ENCODE measurements at places on chromosomes 7 and 10.

DNA sequence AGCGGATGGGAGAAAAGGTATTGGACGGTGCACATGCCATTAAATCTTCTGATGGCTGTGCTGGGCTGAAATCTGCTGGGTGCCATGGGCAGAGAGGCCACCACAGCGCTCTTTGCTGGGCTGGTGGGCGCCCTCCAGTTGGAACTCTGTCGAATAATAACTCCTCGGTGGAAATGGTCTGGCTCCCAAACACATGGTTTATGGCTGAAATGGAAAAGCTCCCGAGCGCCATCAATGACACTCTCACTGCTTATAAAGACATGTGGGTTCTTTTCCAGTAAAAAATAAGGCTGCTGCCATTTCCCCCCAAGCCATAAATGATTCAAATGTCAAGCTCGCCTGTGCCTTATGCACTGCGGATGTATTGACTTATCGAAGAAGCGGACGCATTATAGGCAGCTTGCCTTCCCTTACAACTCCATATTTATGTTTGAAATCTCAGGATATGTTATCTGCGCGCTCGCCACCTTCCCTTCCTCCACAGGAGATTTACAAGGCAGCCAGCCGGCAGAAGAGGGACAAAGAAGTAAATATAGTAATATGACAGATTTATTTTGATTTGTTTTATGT, 239.0 kb upstream of the MKI67 start:
- DNase-seq, result no peak

DNA sequence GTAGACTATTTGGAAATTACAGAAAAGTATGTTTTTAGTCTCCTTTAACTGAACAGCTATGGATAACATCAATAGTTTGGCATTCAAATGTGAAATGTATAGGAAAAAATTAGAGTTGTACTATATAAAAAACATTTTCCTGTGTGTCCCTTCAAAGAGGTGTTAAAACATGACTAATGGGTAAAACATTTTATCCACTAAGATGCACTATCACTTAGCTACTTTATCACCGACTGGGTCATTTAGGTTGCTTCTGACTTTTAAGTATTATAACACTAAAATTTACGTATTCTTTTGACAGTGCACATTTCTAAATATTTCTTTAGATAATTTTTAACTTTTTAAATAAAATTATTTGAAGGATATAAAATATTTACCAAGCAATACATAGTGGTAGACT, 77.6 kb downstream of the UBE2H start:
- no peak for DNase-seq

GRCh38 chr7:99395616-99396327, 12.6 kb downstream of the PDAP1 start:
- no peak for DNase-seq

DNA sequence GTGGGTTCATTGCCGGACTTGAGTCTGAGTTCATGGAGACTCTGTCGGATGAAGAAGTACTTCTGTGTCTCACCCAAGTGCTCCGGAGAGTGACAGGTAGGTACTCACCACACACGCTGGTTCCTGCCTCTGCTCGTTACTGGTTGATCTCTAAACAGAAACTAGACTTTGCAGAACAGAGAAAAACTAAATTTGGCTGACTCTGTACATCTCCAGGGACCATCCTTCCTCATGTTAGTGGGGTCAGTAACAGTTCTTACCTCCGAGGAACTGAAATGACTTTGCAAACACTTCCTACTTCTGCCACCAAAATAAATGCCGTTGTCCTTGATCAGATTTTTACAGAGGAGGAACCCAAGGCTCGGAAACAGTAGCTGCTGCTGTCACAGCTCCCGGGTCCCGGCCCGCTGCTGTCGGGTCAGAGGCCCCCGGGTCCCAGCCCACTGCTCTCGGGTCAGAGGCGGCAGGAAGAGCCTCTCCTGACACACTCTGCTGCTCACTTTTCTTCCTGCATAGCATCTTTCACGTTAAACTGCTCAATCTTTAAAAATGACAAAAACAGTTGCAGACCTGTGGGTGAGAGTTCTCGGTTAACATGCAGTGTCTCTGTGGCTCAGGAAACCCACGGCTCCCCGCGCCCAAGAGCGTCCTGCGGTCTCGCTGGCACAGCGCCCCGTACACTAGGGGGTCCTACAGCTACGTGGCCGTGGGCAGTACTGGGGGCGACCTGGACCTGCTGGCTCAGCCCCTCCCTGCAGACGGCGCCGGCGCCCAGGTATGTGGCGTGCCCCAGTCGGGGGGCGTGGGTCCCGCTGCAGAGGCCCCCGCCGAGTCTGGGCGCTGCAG, 4.8 kb upstream of the MTG1 start:
- DNase-seq, result no peak

GRCh38 chr10:3054183-3054850, 13.0 kb upstream of the PFKP start:
- DNase-seq, result no peak

DNA sequence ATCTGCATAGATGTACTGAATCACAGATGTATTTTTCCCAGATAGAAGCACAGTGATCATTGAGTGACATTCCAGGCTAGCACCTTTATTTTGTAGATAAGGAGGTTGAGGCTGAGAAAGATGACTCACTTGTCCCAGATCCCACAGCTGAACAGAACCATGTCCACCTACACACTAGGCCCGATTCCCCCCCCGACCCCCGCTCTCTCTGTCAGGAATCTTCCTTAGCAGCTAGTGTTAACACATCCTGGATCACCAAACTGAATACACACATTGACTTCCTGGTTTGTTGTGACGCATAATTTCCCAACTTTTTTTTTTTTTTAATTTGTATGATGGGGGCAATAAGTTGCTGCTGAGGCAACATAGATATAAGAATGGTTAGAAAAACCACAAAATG, 5.2 kb downstream of the SFMBT2 start:
- no peak for DNase-seq

GRCh38 chr7:101170617-101171441, 5.5 kb upstream of the VGF start:
- no peak for DNase-seq

DNA sequence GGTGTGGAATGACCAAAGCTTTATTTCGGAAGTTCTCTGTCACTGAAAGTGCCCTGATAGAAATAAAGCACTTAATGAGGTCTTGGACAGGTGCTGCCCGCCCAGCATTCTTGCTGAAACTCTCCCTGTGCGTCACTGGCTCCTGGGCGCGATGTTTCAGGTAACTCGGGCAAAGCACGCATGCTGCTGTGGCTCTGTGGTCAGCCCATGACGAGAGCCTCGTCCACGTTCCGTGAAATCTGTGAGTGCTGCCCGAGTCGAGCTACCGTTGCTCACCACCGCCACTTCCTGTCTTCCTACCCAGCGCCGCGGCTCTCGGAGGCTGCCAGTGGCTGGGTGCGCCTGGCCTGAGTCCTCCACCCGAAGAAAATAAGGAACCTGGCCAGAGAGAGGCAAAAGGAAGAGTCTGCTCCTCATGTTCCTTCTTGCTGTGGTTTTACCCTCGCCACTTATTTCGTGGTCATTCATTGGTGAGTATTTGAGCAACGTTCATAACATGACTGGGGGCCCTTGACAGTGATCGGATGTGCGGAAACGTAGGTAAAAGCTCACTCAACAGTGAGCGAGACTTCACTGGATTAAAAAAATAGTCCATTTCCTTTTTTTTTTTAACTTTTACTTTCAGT, 95.5 kb downstream of the MAP3K8 start:
- no peak for DNase-seq

GRCh38 chr10:7855205-7855604, 36.9 kb downstream of the TAF3 start:
- no peak for DNase-seq

- DNase-seq, result no peak
These were observed 18.8 kb downstream of the MYO3A start for GRCh38 chr10:25952857-25953256.

GRCh38 chr7:139744768-139745677, 32.8 kb downstream of the HIPK2 start:
- no peak for DNase-seq

- DNase-seq, result no peak
These were observed 396.5 kb upstream of the SEMA3D start for GRCh38 chr7:85583131-85583953.

DNA sequence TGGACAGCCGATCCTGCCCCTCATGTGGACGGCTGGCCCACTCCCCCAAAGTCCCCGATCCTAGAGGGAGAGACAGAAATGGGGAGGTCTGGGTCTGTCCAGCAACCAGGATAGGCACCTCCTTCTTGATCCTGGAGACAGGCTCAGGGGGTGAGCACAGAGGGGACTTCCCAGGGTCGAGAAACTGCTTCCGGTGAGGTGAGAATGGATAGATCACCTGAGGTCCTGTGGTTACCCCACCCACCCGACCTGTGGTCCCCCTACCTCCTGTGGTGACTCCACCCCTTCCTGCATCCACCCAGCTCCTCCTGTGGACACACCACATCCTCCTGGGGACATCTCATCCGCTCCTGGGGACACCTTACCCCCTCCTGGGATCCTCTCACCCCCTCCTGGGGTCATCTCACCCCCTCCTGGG, 27.4 kb upstream of the RASGEF1A start:
- DNase-seq, result no peak

DNA sequence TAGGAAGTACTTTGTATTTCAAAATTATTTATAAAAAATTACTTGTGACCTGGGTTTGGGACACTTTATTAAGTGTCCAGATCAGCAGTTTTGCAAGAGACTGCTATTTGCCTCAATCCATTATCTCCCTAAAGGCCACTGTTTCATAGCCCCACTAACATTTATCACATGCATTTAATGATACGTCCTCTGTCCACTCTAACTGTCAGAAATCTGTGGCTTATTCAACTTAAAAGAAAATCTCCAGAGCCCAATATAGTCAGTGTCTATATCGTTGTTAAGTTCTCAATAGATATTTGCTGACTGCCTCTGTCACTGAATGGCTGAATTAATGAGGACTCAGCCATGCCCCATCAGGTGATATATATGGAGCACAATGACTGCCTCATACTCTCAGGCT, 553.9 kb upstream of the POM121L12 start:
- no peak for DNase-seq

GRCh38 chr7:117784315-117784714, 88.9 kb downstream of the CTTNBP2 start:
- no peak for DNase-seq

All from H1 (cell line).